ENCODE measurements at places on chromosomes 1 and 21.

- DNase-seq, result no peak
These were observed at the start of gene FCRL5 for GRCh38 chr1:157551694-157552693. Gene FCRL5 (minus strand): TSS chr1:157552515. CDS start chr1:157552362, 153 bp downstream.

- no peak for DNase-seq
These were observed 180.3 kb downstream of the FAF1 start for GRCh38 chr1:50779801-50780200.

DNA sequence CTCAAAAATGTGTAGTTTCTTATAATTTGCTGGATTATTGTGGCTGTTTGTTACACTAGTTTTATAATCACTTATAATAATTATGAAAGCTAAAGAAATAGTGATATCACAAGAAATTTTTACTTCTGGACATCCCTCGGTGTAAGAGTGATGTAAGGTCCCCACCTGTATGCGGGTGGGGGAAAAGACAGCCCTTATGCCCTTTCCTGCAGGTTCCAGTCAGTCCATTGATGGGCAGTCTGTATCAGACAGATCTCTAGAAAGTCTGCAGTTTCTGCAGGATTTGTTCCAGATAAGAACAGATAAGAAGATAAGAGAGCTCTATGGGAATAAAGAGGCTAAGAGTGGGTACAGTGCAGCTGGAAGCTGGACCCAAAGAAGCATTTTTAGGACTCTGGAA lies 89.3 kb downstream of the NTNG1 start:
- no peak for DNase-seq

- DNase-seq, result peak; percentile 75
These were observed 39.1 kb downstream of the CLSTN1 start for GRCh38 chr1:9784508-9785133.

- DNase-seq, result peak; percentile 99
These were observed 90.1 kb downstream of the PKN2 start for GRCh38 chr1:88774151-88774556.

DNA sequence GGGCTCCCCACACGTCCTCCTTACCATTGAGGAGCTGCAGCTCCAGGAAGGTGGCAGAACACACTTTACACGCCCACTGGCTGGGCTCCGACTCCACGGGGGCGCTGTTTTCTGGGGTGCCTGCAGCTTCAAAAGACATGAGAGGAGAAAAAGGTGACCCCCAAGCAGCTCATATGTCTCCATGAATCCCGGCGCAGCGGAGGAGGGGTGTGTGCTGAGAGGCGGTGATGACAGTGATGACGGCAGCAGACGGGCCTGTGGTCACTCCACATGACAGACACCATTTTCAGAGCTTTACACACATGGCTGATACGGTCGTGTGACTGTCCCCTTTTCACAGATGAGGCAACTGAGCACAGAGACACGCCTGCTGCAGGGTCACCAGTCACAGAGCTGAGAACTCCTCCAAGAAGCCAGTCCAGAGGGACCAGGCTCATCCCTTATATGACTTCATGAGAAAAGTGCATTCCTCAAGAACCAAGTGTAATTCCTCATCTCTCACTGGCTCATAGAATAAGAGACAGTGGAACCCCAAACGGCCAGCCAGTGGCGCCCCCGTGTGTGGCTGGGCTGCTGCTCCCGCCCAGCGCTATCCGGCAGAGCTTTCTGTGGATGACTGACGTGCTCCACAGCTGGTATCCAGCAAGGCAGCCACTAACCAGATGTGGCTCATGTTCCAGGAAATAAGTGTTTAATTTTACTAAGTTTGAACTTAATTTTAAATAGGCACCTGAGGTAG lies 31.9 kb downstream of the PRDM15 start:
- no peak for DNase-seq

DNA sequence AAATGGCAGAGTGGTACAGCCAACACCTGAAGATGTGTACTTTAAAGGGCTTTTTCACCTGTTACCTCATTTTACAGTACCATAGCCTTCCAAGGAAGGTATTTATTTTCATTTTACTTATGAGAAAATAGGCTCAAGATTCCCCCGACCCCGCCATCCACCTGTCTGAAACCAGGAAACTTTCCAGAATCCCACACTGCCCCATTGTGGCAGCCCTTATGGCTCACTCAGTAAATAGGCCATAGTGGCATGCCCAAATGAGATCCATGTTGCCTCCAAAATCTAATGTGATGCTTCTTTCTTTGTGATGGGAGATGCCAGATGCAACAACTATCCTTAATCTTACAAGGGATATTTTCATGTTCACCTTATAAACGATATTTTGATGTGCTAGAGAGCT lies 97.8 kb downstream of the EBNA1BP2 start:
- no peak for DNase-seq

DNA sequence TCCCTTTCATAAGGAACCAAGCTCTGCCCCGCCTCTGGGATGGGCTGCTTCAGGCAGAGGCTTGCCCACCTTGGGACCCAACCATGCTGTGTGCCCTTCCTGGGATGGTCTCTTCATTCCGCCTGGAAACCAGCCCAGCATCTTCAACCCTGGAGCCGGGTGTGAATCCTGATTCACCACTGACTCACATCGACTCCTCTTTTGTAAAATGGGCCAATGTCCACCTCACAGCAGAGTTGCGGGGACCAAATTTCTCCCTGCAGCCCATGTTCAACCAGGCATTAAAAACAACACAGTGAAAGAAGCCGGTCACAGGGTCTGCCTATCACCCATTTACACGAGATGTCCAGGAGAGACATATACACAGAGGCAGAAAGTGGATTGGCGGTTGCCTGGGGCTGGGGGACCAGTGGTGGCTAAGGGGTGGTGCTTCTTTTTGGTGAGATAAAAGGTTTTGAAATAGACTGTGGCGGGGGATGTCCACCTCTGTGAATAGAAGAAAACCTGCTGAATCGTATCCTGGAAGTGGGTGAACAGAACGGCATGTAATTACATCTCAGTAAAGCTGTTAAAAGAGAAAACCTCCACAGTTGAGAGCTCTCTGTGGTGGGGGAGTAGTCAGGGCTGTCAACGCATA lies 6.9 kb upstream of the GPR153 start:
- peak; percentile 45 for DNase-seq

DNA sequence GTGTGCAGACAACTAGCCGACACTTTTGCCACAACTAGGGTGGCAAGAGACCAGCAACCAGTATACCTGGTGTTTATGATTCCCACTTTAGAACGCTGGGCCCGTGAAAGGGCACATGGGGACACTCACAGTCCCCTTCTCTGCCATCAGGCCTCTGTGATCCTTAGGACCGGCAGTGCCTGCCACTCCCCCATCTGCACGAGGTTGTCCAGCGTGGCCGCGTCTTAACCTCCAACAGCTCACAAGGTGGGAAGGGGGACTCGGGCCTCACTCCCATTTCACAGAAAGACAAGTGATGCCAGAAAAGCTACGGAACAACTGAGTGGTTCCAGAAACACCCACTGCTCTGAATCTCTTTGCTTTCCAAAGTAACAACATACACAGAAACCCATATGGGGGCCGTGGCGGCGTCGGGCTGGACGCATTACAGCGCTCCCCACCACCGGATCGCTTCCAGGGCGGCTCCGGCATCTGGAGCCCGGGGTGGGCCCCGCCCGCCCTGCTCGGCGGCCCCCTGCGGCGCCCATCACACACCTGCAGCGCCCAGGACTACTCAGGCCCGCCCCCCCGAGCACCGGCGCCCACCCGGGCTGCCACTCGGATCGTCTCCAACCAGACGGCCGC lies 1.0 kb downstream of the ZNF496 start:
- DNase-seq, result peak; percentile 23

DNA sequence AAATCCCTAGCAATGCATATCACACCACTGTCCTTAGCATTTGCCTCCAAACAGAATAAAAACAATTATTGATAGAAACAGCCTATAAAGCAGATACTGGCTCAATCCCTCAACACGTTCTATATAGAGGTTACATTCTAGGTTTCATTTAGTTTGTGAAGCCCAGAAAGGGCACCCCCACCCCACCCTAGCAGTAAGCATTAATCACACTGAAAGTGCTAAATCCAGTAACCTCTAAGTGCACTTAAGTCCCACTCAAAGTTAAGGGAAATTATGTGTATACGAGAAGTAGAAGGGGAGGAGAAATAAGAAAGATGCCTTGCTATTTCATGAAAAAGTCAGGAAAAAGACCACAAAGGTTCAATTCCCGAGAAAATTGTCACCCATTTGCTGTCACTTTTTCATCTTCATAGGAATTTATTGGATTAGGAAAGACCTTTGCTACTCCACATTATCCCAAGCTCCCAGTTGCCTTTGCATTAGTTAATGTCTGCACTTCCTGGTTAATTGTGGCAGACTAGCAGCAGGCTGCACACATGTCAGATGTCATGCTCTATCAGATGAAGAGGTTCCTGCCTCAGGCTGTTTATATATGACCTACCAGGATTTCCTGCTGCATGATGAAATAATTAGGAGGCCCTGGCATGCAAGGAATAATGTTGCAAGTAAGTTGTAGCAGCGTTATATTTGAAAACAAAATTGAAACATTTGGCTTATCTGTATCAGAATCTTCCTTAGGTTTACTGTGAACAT lies 54.5 kb upstream of the LHX8 start:
- DNase-seq, result no peak

- peak; percentile 89 for DNase-seq
These were observed 3.1 kb downstream of the PADI1 start for GRCh38 chr1:17207966-17208418.

DNA sequence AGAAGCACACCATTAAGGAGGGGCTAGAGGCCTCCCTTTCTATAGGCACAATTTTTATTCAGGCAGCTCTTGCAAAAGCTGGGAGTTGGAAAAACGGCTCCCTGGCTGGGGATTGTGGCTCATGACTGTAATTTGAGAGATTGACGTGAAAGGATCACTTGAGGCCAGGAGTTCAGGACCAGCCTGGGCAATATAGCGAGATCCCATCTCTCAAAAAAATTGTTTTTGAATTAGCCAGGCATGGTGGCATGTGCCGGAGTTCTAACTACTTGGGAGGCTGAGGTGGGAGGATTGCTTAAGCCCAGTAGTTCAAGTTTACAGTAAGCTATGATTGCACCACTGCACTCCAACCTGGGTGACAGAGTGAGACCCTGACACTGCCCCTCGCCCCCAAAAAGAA lies 23.9 kb upstream of the NRDC start:
- no peak for DNase-seq

DNA sequence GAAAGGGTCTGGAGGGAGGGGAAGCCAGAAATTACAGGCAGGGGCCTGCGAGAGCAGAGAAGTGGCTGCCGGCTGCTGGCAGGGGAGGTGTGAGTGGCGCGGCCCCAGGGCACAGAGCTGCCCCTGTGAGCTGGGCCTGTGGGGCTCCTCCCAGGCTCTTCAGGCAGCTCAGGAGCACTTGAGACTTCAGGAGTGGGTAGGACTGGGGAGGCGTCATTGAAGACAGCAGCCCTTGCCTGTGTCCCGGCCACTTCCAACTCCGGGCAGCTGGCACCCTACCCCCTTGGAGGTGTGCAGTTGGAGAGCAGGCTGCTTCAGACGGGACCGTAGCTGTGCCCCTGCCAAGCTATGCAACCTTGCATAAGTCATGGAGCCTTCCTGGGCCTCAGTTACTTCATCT lies 87.5 kb upstream of the ACTL8 start:
- no peak for DNase-seq

DNA sequence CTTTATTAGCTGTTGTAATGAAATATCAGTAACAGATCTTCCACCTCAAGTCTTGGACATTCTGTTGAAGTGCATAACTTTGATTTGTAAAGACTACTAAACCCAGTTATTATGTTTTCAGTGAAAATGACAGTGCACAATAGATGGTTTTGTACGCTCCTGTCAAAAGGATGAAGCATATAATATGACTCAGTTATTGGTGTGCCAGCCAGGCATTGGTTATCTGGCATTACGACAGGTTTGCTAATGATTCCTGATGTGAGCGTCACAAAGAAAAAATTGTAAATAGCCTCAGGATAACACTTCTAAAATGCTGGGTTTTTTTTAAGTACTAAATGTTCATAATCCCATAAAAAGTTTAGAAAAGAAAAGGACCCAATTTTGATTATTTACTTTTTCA lies 147.9 kb downstream of the MAGI3 start:
- no peak for DNase-seq

DNA sequence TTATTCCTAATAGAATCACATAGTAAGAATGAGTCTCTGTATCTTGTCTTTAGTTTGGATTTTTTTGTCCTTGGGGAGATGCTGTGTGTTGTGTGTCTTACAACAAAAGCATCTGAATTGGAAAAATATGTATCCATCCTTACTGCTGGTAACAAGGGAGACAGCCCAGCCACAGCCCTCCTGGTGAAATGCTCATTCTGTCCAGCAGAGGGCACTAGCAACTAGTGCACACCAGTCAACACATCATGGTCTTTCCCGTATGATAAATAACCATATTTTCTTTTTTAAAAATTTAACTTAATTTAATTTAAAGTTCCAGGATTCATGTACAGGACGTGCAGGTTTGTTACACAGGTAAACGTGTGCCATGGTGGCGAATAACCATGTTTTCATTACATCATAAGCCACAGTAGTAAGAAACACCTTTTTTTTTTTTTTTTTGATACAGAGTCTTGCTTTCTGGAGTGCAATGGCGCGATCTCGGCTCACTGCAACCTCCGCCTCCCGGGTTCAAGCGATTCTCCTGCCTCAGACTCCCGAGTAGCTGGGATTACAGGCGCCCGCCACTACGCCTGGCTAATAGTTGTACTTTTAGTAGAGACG lies 245.1 kb downstream of the PTBP2 start:
- DNase-seq, result peak; percentile 65

- peak; percentile 59 for DNase-seq
These were observed 723 bp downstream of the CDC42BPA start for GRCh38 chr1:227317523-227318015.

GRCh38 chr1:5660141-5660935 lies 331.9 kb downstream of the NPHP4 start:
- DNase-seq, result no peak

- no peak for DNase-seq
These were observed 22.4 kb downstream of the CFHR4 start for GRCh38 chr1:196910215-196910614.

GRCh38 chr1:26838474-26839338 lies 12.2 kb downstream of the ZDHHC18 start:
- DNase-seq, result no peak

GRCh38 chr1:14921057-14921456 lies 232.5 kb upstream of the TMEM51 start:
- peak; percentile 82 for DNase-seq

DNA sequence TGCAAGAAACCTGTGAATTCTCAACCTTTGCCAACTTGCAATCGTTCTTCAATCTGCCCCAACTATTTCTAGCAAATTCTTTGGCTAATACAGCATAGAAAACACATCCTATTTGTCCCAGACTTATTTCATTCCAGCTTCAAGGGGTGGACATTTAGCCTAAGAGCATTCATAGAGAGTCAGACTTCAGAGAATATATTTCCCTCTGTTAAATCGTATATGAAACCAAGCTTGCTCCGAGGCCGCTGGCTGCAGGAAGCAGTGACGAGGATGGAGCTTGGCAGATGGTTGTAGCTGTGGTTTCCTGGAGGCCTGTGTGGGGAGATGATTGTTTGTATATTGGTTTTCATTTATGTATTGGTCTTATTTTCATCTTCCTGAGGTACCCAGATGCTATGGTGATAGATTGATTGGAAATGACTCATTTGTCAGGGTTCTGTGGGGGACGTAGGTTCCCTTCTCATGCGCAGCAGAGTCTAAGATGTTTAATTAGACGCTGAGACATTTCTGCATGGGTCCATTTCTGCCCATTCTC lies 26.1 kb downstream of the MAN1C1 start:
- DNase-seq, result no peak

- DNase-seq, result peak; percentile 69
These were observed 63.4 kb downstream of the KCNAB2 start for GRCh38 chr1:6108937-6109614.

All from kidney tubule cell (primary cell).